Activated CD8-positive, alpha-beta memory T cell treated with anti-CD3 and anti-CD28 coated beads, Interleukin-2, amount 50 U/mL, for 4 hours (primary cell): ENCODE measurements at places on chromosomes 12 and 14.

DNA sequence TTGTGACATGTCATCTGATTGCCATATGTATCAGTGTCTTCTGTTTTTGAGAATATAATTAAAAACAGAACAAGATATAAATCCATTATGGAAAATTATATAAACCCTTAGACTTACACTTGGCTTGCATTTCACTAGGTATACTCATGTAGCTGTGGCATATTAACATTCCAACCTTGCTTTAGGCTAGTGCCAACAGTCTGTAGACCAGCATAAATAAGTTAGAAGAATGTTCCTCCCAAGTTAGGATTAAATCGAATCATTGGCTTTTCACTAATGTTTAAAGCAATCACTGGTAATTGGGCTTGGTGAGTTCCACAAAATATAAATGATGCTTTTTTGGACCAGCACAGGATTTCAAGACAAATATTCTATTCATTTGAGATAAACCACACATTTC is 103.0 kb downstream of the LIN7A start:
- DNase-seq, result no peak

GRCh38 chr14:88269806-88270420 is 53.2 kb downstream of the KCNK10 start:
- DNase-seq, result no peak

GRCh38 chr14:22231018-22231417 is 358.0 kb downstream of the DAD1 start:
- peak; percentile 13 for DNase-seq

- no peak for DNase-seq
Observed at GRCh38 chr12:62761658-62762057, 173.3 kb downstream of the PPM1H start.

DNA sequence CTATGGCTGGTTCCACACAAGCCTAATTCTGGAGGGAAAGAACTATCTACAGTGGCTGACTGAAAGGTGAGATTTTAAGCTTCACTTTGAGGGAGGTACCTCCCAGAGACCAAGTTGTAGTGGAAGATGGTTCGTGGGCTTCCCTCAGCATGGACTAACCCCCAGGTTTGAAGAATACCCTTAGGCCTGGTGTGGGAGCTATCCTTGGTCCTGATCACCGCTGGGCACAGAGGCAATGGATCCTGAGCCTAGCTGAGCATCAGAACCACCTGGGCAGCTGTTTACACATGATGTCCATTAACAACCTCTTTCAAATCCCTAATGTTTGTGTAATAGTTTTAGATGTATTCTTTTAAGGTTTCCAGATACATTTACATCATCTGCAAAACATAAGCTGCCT is 10.3 kb downstream of the DAO start:
- no peak for DNase-seq

DNA sequence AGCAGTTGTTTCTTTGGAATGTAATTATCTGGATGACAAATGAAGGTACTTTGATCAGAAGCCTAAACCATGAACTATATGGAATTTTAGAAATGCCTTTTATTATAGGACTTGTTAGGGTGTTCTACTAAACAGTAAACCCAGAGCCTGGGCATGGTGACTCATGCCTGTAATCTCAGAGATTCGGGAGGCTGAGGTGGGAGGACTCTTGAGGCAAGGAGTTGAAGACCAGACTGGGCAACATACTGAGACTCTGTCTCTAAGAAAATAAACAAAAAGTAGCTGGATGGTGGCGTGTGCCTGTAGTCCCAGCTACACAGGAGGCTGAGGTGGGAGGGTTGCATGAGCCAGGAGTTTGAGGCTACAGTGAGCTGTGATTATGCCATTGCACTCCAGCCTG is 23.9 kb downstream of the PALS1 start:
- no peak for DNase-seq
